Left renal pelvis (tissue), 4 donors: ENCODE measurements at places on chromosomes 4 and X. TPM values are rescaled to one million over a fixed set of nuclear protein-coding genes. Genes with fewer than 3 reads are reported as not detected.

The GPR82 gene
- polyA plus RNA-seq = 0.09 TPM

The TMEM31 gene
- 1.3 TPM for polyA plus RNA-seq

The ZCCHC18 gene
- polyA plus RNA-seq = 7.1 TPM

The BMP2K gene
- 28.0 TPM for polyA plus RNA-seq

The RIBC1 gene
- 1.4 TPM for polyA plus RNA-seq

The SLC10A7 gene
- polyA plus RNA-seq = 13.8 TPM

The CCDC149 gene
- 21.6 TPM for polyA plus RNA-seq

The MTTP gene
- polyA plus RNA-seq = 0.98 TPM

The FAM193A gene
- polyA plus RNA-seq = 27.3 TPM

The GAGE1 gene
- not detected for polyA plus RNA-seq

The ENAM gene
- polyA plus RNA-seq = 6.0 TPM

The GC gene
- polyA plus RNA-seq = 13.5 TPM
